Thoracic aorta endothelial cell (primary cell): ENCODE measurements at places on chromosomes 7 and 10. TPM values are rescaled to one million over a fixed set of nuclear protein-coding genes. Genes with fewer than 3 reads are reported as not detected.

Gene MSMB
- total RNA-seq: not detected in 2 replicates

Gene AQP1
- 1.7 and 4.9 TPM in 2 replicates for total RNA-seq

Gene FBXL13
- 1.3 and 1.6 TPM in 2 replicates for total RNA-seq

Gene NANOS1
- 0.07 and 0.27 TPM in 2 replicates for total RNA-seq

Gene SLC4A2
- 65.5 and 69.3 TPM in 2 replicates for total RNA-seq

Gene ZCWPW1
- total RNA-seq: 0.53 and 0.79 TPM in 2 replicates

Gene LRRC4
- 1.3 and 1.7 TPM in 2 replicates for total RNA-seq

Gene MARCHF5
- 31.4 and 41.6 TPM in 2 replicates for total RNA-seq

Gene CFAP69
- total RNA-seq: 2.0 and 3.5 TPM in 2 replicates

Gene OPN4
- total RNA-seq: not detected in 2 replicates

Gene SKAP2
- 17.3 and 30.6 TPM in 2 replicates for total RNA-seq

Gene SLC18A3
- total RNA-seq: not detected in 2 replicates

Gene GRIFIN
- total RNA-seq: not detected in 2 replicates

Gene RPP30
- 49.3 and 63.8 TPM in 2 replicates for total RNA-seq

Gene PPP1R3C
- 1.1 and 1.6 TPM in 2 replicates for total RNA-seq

Gene OPALIN
- not detected in 2 replicates for total RNA-seq

Gene TRIM74
- total RNA-seq: 0.14 TPM in 1 of 2 replicates, not detected in the other

Gene BMPER
- total RNA-seq: 0.50 and 3.7 TPM in 2 replicates

Gene MALRD1
- total RNA-seq: not detected in 2 replicates

Gene ZNF727
- 0.07 TPM in 1 of 2 replicates, not detected in the other for total RNA-seq

Gene CREB3L2
- total RNA-seq: 36.8 and 65.3 TPM in 2 replicates

Gene GET4
- total RNA-seq: 25.5 and 26.5 TPM in 2 replicates

Gene PDK4
- total RNA-seq: 5.2 and 5.9 TPM in 2 replicates

Gene AGR2
- total RNA-seq: not detected in 2 replicates

Gene TMEM225B
- total RNA-seq: 0.43 TPM in 1 of 2 replicates, not detected in the other

Gene BCCIP
- 86.6 and 93.2 TPM in 2 replicates for total RNA-seq

Gene CRYGN
- not detected in 2 replicates for total RNA-seq

Gene UPK3BL1
- 7.0 and 8.0 TPM in 2 replicates for total RNA-seq

Gene CPA4
- 0.27 and 0.29 TPM in 2 replicates for total RNA-seq

Gene IFIT2
- 1.7 and 2.4 TPM in 2 replicates for total RNA-seq

Gene SORBS1
- 0.93 and 2.3 TPM in 2 replicates for total RNA-seq

Gene GLI3
- total RNA-seq: 4.9 and 7.7 TPM in 2 replicates

Gene FAM131B
- total RNA-seq: 0.93 TPM in 2 replicates

Gene SHTN1
- 20.7 and 26.2 TPM in 2 replicates for total RNA-seq

Gene WEE2
- not detected in 2 replicates for total RNA-seq

Gene AKR1D1
- total RNA-seq: not detected in 2 replicates

Gene SLC13A4
- total RNA-seq: not detected in 2 replicates

Gene XRCC2
- 12.5 and 17.3 TPM in 2 replicates for total RNA-seq

Gene NPC1L1
- not detected in 2 replicates for total RNA-seq

Gene FAM24B
- 10.6 and 14.1 TPM in 2 replicates for total RNA-seq

Gene MYOF
- total RNA-seq: 494 and 504 TPM in 2 replicates

Gene TUBAL3
- 0.57 and 0.66 TPM in 2 replicates for total RNA-seq

Gene MOGAT3
- not detected in 2 replicates for total RNA-seq

Gene BTAF1
- total RNA-seq: 55.1 and 56.9 TPM in 2 replicates
